ENCODE measurements at places on chromosomes 4 and X.

DNA sequence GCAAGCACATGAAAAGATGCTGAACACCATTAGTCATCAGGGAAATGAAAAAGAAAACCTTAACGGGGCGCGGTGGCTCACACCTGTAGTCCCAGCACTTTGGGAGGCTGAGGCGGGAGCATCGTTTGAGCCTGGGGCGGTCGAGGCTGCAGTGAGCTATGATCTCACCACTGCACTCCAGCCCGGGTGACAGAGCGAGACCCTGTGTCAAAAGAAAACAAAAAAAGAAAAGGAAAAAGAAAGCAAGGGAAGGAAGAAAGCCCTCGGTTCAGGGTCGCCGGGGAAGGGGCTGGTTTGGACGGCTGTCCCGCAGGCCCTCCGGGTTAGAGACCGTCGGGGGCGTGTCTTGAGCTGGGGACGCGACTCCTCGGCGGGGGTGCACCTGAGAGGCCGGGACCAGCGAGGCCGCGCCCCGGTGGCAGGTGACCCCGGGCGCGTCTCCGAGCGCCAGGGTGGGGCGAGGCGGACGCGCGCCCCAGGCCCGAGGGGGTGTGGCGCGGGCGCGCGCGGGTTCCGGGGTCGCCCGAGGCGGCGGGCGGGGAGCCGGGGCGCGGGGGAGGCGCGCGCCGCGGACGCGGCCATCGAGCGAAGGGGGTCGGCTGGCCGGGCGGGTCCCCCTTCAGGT, 478 bp upstream of the PLXNA3 start:
- no peak for DNase-seq

DNA sequence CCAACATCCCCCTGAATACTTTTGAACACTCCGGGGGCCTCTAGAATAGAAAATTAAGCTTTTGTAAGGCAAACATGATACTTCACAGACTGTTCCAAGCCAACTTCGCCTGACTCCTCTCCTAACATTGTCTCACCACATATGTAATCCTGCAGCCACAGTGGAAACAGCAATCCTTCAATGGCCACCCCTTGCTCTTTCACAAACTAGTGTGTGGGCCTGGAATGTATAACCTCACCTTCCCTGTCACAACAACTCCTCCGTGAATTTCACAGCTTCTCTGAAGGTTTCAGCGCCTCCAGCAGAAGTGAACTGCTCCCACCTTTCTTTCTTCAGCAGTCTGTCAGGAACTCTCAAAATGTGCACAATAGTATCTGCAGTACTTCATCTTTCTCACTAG, 185.1 kb downstream of the ADGRL3 start:
- no peak for DNase-seq

DNA sequence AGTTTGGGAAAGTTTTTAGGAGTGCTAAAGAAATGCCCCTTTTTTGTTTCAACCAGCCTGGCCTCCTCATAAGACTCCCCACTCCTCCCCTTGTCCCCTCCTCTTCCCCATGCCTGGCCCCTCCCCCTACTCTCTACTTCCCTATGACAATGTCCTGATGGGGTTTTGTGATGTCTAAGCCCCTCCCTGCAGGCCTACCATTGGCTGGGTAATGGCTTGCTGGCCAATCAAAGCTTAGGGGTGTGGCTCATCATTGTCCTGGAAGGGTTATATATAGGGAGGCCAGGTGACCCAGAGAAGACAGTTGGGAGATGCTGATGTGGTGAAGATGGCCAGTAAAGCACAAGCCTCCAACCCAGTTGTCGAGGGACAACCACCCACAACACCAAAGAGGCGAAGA, 48.2 kb upstream of the PASD1 start:
- no peak for DNase-seq

GRCh38 chrX:71928856-71929255, 18.2 kb downstream of the NHSL2 start:
- no peak for DNase-seq

DNA sequence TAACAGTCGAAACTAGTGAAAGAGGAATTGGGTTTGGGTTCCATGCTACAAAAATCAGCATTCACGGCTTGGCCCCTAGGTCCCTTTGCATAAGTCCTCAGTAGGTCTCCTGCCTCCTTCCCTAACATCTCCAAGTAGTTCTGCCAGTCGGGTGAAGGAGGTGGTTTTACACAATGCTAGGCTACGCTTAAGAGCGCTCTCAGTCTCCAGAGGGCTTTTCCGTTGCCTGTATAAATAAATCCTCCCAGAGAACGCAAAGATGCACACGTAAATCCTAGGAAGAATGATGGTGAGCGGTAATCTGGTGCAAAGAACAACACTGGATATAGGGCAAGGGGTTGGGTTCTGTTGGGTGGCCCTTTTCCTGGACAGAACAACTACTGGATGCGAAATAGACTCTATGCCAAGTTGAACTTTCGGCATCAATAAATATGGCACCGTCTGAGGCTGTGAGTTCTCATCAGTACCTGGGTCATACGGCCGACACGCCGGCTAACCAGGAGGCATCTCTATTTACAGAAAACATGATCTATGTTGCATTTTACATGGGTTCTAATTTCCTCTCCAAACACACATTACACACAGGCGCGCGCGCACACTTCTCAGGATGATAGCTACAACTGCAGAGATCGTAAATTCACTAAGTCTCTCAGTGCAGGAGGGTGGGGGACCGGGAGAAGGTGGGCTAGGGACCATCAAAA, 1.3 kb downstream of the CAMK2D start:
- no peak for DNase-seq

DNA sequence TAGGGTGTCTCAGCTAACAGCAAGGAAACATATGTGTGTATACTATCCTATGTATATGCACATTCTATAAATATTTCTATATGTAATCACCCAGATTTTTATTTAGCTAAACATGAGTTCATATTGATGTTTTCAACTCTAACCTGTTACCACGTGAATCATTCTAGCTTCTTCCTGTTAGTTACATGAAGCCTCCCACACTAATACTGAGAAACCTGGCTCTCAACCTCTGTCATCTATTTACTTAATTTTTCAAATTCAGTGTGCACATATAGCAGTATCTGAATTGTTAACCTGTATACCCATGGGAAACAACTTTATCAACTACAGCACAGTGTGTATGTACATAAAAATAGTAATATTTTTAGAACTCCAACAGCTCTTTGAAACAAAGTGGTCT, 57.3 kb downstream of the KLF8 start:
- DNase-seq, result no peak

DNA sequence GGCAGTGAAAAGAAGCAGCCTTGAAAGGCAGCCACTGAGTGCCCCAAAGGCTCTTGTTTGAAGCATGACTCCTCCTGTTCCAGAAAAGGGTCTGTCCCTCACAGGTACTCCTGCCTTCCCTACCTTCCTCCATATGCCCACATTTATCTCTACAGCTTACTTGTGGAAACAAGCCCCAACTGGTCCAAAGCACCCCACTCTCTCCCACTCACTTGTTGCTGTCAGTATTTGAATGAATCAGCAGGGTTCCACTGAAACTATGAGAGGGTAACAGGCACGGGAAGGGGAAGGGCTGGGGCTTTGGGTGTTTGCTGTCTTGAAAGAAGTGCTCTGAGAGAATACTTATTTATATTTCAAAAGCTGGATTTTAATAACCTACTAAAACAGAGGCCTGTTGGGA, 34.9 kb downstream of the GPR143 start:
- DNase-seq, result no peak

GRCh38 chr4:72314869-72315268, 254.2 kb downstream of the ADAMTS3 start:
- DNase-seq, result peak; percentile 72

- DNase-seq, result no peak
Measured at GRCh38 chrX:153832728-153833127, 2.4 kb upstream of the PDZD4 start.

GRCh38 chr4:99404595-99405287, 30.4 kb downstream of the ADH7 start:
- DNase-seq, result peak; percentile 94

DNA sequence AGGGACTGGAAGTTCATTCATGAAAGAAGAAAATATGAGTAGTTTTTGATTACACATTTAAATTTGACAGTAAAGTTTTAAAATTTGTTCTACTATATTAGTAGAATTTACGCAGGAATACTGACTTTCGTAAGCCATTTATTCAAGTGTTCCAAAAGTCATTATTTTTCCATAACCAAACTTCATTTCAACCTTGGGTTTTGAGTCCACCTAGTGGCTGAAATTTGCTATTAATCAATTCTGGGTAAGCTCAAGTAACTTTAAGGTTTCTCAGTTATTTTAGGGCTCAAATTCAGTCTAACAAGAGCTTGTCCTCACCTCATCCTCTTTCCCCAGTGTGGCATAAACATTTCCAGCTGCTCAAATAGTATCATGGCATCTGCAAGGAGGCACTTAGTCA, 175.4 kb downstream of the SH3BGRL start:
- no peak for DNase-seq

DNA sequence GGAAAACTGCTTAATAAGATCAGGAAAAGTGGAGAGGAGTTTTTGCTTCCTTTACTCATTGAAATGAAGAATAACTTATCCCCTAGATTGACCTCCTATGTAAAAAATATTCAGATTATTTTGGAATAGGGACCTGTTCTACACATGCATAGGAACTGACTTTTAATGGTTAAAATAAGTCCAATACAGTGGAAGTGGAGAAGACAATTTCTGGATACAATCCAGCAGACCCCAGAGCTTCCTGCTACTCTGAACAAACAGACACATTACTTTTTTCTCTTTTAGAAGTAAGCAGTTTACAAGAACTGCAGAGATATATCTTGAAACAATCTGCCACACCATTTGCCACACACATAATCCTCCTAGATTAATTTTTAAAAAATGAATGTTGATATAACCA, 129.7 kb downstream of the PPA2 start:
- DNase-seq, result no peak

- DNase-seq, result no peak
Measured at GRCh38 chr4:95548738-95549245, at the start of gene UNC5C. Gene UNC5C, minus strand, starts transcription at chr4:95548973.

DNA sequence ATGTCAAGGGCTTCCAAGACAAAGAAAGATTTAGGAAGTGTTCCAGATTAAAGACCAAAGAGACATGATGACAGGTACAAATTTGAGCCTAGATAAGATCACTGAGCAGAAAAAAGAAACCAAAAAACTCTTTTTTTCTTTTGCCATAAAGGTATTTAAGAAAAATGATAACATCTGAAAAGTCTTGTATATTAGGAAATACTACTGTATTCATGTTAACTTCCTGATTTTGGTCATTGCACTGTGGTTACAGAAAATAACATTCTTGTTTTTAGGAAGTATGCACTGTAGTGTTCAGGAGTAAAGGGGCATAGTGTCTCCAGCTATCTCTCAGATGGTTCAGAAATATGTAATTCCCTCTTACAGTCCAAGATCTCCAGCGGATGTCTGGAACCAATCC, 37.1 kb downstream of the RWDD4 start:
- no peak for DNase-seq

DNA sequence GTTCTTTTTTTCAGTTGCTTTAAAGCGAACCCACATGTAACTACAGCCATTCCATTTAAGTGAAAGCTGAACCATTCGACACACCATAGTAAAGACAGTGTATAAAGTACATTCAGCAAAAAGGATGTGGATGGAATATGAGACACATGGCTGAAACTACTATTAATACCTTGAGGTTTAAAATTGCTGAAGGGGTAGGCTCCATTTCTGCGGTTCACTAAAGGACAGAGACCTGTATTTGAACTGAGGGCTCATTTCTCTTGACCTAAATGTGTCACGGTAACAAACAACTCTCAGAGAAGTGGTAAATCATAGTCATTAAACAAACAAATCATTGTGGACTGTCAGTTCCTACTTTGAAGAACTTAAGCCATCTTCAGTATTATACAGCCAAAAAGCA, 1085.6 kb upstream of the TENM3 start:
- DNase-seq, result no peak

GRCh38 chrX:118325453-118325852, 20.5 kb upstream of the WDR44 start:
- no peak for DNase-seq

DNA sequence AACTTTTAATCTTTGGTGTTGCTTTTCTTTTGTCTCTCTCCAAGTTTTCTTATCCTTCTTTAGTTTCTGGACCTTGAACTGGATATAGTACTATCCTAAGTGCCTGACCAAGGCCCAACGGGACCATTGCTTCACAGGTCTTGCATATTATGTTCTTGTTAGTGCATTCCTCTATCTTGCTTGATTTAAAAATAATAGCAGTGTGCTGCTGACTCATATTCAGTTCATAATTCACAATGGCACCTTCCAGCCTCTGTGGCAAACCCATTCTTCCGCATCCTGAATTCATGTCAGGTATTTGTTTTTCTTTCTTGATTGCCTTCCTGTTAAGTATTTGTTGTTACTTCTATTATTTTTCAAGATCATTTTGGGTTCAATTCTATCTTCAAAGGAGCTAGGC, 197.1 kb upstream of the GIMD1 start:
- DNase-seq, result no peak

DNA sequence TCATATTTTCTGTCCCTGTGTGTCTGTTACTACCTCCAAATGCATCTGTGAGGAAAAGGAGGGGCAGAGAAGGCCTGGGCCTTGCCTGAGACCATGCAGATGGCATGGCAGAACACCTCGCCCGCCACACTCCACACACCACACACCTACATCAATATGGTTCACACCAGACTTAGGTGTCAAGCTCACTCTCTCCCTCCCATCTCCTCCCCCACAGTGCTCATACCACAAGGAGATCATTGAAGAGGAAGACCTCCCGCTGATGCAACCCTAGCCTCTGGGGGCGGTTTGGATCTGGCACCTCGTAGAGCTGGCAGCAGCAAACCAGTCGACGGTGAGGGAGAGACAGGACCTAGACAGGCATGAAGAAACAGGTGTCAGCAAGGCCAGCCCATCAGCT, 16.6 kb upstream of the KDM5C start:
- no peak for DNase-seq

- DNase-seq, result no peak
Measured at GRCh38 chrX:1658071-1658491, 43.2 kb downstream of the ASMT start.

DNA sequence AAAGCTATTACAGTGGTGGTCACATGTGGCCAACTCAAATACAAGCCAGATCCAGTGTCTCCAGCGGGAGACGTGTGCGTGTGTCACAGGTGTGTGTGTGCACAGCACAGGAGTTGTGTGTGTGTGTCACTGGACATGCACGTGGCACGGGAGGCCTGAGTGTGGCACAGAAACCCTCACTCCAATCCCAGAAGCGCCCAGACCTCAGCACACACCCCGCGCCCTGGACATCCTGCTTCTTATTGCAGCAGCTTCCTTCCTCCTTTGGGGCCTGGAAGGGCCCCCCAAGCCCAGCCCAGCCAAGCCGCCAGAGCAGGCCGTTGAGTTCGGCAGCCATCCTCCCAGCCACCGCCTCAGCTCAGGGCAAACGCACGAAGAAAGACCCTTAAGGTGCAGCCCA, 37.9 kb downstream of the ACOX3 start:
- no peak for DNase-seq
